ENCODE measurements at places on chromosomes 6 and 20.

- DNase-seq: no peak
These were observed 60.8 kb downstream of the SYNDIG1 start for GRCh38 chr20:24530131-24530680.

GRCh38 chr20:24468401-24469115, 871 bp upstream of the SYNDIG1 start:
- DNase-seq: no peak

DNA sequence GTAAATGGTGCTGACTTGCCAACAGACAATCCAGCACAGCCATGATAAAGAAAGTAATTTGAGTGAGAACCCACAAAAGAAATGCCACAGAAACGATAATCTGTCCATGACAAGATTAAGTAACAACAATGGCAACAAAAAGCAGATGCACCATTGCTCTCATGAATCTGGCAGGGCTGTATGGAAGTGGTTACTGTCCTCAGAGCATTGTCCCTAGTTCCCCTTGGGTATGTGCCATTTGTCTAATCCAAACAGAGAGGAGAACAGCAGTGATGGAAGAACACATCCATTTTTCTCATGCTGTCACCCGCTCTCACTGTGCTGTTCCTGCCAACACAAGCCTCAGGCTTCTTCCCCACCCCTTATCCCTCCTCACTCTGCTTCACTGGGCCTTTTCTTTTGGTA, 65.8 kb downstream of the REV3L start:
- DNase-seq: no peak

DNA sequence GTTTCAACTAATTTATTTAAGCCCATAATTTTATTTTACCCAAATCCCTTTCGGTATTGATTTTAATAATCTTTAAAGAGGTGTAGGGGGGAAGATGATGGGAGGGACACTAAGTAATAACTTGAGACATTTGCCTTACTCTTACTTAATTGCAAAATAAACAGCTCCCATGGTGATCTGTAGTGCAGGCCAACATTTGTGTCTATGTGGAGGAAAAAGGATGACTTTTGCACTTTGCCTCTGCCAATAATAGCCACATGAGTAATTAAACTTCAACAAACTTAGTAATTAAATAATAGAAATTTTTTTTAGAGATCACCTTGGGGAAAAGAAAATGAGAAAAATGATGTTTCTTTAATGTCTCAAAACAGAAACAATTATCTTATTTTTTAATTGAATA, 29.9 kb upstream of the CD2AP start:
- DNase-seq: no peak

GRCh38 chr6:142412241-142412640, 110.4 kb downstream of the ADGRG6 start:
- DNase-seq: no peak

- no peak for DNase-seq
These were observed 2.1 kb upstream of the TMEM217 start for GRCh38 chr6:37260040-37260439.

DNA sequence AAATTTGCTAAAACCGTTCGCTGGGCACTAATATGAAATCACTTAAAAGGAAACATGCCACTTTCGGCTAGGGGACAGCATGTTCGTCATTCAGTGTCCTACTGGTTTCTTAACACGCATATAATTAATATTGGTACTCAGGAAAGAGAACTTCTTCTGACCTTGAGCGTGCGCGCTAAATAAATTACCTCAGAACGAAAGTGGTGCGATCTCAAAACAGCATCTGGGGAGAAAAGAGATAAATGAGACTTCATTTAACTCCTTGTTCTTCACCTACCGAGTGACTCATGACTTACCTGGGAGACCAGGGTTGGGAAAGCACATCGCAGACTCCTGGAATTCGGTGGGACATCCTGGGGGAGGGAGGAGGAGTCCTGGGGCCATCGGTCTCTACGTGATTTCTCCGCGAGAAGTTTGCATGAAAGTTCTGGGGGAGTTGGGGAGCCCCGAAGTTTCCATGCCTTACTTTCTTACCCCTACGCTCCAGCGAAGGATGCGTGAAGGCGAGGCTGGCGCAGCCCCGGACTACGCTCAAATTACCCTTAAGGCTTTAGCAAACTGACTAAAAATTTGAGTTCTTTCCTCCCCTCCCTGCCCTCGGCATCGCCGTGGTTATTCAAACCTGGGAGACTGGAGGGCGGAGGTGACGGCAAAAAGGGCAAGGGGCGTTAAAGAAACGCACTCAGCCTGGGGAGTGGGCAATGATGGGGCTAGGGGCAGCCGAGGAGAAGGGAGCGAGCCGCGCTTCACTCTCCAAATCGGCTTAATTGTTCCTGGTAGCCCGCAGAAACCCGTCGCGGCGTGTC, 1.1 kb upstream of the BEND6 start:
- DNase-seq: no peak

DNA sequence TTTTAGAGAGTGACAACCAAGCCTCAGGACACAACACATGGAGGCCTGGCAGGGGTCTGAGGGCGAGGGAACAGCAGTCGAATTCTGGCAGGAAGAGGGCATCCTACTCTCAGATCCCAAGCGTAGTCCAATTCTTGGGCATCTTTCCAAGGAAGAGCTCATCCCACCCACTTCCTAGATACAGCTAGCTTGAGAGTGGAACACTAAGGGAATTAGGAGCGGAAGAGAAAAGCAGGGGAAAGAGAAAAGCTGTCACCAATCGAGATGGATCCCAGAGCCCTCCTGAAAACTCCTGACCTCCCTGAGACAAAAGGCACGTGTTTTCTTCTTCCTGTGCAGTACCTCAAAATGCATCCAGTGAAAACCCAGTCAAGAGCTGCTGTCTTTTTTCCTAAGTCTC, 67.1 kb downstream of the GFOD1 start:
- no peak for DNase-seq

DNA sequence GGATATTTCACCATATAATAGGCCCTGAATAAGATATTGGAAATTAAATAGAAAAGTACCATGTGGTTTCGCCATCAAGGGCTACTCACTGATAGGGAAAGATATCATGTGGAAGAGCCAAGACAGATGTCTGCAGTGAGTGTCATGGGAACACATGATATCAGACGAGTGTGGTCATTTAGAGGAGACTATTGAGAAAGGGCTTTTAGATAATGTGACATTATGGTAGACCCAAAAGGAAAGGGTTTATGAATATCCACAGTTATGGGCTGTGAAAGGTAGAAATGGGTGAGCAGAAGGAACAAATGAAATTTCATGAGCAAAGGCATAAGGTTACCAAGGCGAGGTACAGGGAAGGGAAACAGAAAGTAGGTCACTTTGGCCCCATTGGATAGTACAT, 182.3 kb upstream of the PRSS16 start:
- DNase-seq: no peak

All from ACHN (cell line).